Esophagus muscularis mucosa (tissue), 4 donors: ENCODE measurements at places on chromosomes 12 and 14. TPM values are rescaled to one million over a fixed set of nuclear protein-coding genes. Genes with fewer than 3 reads are reported as not detected.
A peak's percentile ranks its signal among the peaks of the same experiment; 100 is the strongest.

GSC gene
- total RNA-seq: not detected

SLC7A7 gene
- total RNA-seq: 17.8 TPM

OLR1 gene
- 0.40 TPM for total RNA-seq

ERP27 gene
- total RNA-seq: 1.0 TPM

SPIC gene
- total RNA-seq: not detected

HAL gene
- not detected for total RNA-seq

PRB2 gene
- not detected for total RNA-seq

HIF1A gene
- total RNA-seq: 95.5 TPM

SLC4A8 gene
- 0.46 TPM for total RNA-seq

HOXC12 gene
- not detected for total RNA-seq

COL2A1 gene
- not detected for total RNA-seq

TMED10 gene
- 143 TPM for total RNA-seq

IL23A gene
- total RNA-seq: not detected

C14orf132 gene
- total RNA-seq: 46.5 TPM

CLEC2D gene
- 3.8 TPM for total RNA-seq

PPHLN1 gene
- total RNA-seq: 40.0 TPM

KRT78 gene
- not detected for total RNA-seq

KRT6C gene
- not detected for total RNA-seq

EML1 gene
- 131 TPM for total RNA-seq

DNA sequence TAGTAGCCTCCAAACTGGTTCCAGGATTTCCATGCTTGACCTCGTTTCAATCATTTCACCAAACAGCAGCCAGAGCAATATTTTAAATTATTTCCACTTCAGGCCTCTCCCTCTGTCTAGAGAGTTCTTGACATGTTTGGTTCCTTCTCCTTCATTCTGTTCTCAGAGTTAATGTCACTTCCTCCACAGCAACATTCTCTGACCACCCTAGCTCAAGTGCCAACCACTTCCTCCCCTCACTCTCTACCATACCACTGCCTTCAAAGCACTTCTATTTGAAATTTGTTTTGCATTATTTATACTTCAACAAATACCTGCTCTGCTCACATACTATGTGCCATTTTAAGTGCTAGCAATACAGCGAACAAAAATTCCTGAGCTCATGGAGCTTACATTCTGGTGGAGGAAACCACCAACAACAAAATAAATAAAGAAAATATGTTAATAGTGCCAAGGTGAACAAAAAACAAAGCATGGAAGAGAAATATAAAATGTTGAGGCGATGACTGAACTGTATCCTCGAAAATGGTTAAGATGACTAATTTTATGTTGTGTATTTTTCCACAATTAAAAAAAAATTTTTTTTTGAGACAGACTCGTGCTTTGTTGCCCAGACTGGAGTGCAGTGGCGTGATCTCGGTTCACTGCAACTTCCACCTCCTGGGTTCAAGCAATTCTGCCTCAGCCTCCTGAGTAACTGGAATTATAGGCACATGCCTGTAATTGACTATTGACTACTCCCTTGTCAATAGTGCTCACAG, 17.3 kb downstream of the BAZ1A start:
- no peak for DNase-seq

DNA sequence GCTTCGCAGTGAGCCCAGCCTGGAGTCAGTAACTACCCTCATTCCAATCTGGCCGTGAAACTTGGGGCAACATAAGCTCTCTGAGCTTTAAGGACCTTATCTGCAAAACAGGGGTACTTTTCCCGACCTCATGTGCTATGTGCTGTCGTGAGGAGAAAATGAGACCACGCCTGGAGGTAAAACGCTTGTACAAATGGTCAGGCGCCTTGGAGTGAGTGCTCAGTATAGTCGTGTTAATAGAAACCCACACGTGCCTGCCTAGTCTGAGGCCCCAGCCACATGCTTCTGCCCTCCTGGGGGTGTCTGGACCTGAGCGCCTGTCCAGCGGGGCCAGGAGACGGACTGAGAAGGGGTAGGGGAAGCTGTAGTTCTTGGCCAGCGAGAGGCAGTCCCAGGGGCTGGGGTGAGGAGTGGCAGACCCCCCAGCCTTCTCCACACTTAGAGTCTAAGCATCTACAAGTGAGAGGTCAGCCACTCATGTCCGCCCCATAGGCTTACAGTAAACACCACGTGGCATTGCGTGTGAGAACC, 4.9 kb downstream of the AQP5 start:
- no peak for DNase-seq

- peak; percentile 89 for DNase-seq
These were observed 164.1 kb downstream of the ZFP36L1 start for GRCh38 chr14:68628605-68629310.

DNA sequence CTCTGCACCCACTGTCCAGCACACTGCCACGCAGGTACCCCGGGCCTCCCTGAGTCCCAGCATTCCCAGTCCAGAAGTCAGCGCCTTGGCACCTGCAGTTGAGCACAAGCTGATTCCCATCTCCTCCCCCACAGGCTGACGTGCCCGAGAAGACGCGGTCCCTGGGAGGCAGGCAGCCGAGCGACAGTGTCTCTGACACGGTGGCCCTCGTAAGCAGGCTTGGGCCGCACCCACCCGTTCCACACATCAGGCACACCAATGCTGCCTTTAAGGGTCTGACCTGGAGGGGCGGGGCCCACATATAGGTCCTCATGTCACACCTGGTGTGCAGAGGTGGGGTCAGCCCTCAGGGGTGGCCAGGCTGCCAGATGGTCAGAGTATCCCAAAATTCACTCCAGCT, 18.4 kb upstream of the TEX22 start:
- DNase-seq: no peak

GRCh38 chr12:81229759-81230158, 151.9 kb downstream of the ACSS3 start:
- DNase-seq: no peak

GRCh38 chr14:103378038-103378854, 7.0 kb upstream of the MARK3 start:
- DNase-seq: no peak

- no peak for DNase-seq
These were observed 1.8 kb downstream of the CD63 start for GRCh38 chr12:55726971-55727370.

- no peak for DNase-seq
These were observed 35.2 kb downstream of the ZFP36L1 start for GRCh38 chr14:68757618-68758081.

GRCh38 chr14:29716150-29716549, 211.5 kb downstream of the PRKD1 start:
- no peak for DNase-seq

DNA sequence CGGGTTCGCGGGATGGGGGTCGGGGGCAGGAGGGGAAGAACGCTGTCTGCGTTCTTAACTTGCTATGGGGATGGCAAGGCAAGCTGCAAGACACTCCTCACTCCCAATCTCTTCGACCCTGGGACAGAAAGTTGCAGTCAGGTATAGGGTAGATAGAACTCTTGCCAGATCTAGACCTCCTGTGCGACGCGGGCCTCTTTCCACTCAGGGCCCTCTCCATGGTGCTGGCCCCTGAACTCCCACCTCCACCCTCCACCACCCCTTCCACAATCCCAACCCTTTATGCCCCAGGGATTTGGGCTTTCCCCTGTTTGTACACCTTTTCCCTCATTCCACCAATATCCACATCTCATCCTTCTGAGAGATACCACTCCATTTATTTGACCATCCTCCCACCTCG, 812 bp downstream of the NABP2 start:
- no peak for DNase-seq

GRCh38 chr14:39217214-39217879, 16.4 kb upstream of the MIA2 start:
- no peak for DNase-seq

DNA sequence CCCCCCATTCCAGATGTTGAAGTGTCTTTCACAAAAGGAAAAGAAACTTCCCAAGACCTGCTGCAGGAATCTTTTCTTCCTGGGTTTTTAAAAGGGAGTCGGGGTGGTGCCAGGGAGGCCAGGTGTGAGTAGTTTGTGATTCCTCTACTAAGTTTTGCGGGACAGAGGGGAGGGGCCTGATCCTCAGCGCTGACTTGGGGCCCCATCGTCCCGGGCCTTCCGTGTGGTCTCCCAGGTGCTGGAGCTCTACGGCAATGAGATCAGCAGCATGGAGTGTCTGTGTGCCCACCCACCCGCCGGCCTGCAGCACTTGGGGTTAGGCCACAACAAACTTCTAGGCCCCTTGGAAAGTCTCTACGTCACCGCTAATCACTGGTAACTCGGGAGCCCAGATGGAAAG, 4.5 kb downstream of the LRRC43 start:
- DNase-seq: no peak

DNA sequence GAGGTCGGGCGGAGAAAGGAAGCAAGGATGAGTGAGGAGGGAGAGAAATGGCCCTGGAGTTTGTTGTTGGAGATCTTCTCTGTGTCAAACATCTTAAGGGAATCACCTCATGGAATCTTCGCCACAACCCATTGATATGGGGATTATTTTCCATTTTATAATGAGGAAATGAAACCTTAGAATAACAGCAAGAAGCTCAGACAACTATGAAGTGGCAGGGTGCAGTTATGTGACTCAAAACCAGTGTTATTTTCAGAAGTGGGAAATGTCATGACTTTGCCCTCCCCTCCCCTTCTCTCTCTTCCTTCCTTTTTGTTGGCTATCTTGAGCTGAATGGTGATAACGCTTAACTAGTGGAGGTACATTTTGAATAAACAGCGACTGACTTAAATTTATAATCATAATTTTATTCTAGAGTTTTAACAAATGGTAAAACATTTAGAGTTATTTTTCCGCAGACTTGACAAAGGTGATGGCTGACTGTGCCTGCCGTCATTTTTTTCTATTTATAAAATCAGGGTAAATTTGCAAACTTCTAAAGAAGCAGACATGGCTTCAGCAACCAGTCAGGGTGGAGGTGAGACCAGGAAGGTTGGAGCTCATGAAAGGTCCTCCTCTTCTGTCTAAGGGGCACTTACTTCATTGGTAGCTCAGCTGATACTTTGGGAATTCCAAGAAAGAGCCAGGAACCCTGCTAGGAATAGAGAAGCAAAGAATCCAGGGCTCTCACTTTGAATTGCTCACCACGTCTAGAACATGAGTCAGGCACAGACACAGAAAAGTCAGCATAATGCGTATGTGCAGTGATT, 232.4 kb downstream of the RGS6 start:
- no peak for DNase-seq

DNA sequence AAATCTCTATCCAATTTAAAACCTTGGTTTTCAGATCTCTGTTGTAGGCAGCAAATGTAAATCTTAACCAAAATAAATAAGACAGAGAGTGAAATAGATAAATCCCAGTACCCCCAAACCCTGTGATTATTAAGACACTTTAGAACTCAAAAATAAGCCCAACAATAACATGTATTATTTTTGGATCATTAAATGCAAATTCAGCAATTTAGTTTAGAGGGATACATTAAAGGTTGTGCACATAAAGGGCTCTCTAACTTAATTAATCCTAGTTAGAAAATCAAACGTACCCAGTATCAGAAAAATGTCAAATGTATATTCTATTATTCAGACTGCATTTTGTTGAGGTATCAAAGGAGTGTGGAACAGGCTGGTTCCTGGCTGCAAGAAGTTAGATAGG, 416.8 kb downstream of the SLC16A7 start:
- DNase-seq: no peak

DNA sequence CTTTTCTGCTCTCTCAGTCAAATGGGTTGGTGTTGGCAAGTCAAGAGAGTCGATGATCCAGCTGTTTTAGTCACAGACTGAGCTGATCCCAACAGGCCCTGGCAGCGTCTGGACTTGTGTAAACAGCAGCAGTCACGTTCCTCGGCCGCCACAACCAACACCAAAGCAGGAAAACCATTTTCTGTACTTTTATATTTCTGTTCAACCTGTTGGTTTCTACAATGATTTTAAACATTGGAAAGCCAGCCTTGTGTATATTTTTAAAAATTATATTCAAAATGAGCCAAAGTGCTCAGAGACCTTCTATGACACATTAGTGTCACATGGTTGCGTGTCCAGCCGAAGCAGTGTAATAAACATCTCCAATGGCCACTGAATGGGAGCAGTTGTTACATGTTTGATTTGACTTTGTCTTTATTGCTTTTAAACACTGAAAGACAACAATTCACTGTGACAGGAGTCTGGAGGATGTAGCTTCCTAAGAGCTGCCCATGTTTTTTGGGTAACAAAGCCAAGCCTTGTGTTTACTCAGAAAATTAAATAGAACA, 5.9 kb upstream of the SIVA1 start:
- no peak for DNase-seq

- peak; percentile 62 for DNase-seq
These were observed 313.6 kb upstream of the RTL1 start for GRCh38 chr14:101217080-101217463.

GRCh38 chr12:48183876-48184548, 568 bp downstream of the CCDC184 start:
- DNase-seq: peak; percentile 82

DNA sequence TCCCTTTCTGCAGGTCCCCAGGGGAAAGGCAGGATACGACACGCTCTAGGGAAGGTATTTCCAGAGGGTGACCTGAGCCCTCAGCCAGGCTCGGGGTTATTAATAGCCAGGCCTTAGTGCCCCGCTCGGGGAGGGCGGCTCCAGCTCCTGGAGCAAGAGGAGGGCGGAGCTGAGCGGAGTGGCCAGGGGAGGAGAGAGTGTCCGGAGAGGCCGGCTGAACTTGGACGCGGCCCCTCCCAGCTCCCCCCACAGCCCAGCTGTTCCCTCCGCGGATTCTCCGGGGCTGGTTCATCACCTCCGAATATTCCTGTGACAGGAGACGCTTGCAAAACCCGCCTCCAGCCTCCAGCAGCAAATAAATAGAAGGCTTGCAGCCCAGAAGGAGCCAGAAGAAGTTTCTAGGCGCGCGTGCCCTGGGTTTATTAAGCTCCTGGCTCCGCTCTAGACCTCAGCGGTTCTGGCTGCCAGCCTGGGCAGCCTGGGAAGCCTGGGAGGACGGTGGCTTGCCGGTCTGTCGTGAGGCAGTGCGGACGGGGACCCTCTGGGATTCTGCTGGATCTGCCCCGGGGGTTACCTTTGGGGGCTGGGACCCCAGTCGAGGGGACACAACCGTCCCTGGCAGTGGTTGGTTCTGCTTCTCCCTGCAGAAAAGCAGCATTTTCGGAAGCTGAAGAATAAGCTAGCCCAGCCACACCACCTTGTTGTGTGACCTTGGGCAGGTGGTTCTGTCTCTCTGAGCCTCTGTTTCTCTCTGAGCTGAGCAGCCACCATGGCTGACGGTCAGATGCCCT, at the start of gene HSPB8:
Gene HSPB8, plus strand, starts transcription at position 388 of the 791 bp plus-strand sequence. Its CDS starts 382 bp downstream, at position 770.
- peak; percentile 97 for DNase-seq

DNA sequence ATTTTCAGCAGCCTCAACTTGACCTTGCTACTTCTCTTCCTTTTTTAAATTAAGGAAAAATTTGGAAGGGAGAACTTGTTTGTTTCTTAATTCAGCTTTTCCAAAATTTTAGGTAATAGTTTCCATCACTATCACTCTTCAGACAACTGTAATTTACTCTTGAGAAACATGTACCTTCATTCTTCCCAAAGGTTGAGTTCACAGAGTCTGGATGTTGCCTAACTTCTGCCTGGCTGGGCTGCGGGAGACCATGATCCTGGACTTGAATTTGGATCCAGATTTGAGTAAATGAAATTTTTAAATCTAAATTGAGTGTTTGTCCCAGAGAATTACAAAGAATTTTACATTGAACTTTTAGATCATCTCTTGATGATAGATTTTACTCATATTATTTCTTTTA, 193.1 kb downstream of the CCDC91 start:
- DNase-seq: no peak
